ENCODE measurements at places on chromosomes 2 and 18.

GRCh38 chr2:71643674-71644357 is 190.5 kb downstream of the DYSF start:
- no peak for DNase-seq

GRCh38 chr18:78725426-78725825 is 254.2 kb upstream of the SALL3 start:
- DNase-seq: no peak

GRCh38 chr2:154686162-154686561 is 12.3 kb upstream of the KCNJ3 start:
- DNase-seq: peak; percentile 40

DNA sequence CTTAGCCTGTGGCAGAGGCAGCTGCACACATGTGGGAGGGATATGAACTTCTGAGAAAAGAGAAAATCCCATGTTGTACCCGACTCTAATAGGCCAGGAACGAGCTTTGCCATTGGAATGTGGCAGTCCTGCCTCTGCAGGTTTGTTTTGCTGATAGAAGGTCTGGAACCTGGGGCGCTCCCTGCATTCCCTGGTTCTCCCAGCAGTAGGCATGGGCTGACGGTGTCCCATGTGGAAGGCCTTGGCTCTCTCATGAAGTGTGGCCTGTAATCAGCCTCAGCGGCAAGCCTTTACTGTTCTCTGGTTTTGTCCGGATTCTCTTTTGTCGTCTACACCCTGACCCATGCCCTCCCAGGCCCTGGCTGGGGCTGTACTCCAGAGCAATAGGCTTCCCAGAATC is 72.3 kb downstream of the KIF5C start:
- no peak for DNase-seq

DNA sequence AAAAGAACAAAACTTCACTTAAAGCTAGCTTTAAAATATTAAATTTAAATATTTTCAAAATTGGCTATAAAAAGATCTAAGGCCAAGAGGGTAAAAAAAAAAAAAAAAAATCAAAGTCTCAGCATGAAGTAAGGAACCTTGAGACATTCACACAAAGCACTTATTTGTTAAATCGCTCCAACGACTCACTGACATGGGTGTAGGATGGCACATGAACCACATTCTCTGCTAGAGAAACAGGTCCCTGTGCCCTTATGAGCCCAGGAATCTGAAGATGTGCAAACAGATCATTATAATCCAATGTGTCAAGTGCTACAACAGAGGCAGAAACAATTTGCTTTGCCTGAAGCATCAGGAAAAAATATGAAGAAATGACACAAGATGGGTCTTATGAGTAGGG is 13.8 kb downstream of the LAPTM4A start:
- no peak for DNase-seq

GRCh38 chr2:135043345-135043744 is 3.9 kb downstream of the MAP3K19 start:
- no peak for DNase-seq

DNA sequence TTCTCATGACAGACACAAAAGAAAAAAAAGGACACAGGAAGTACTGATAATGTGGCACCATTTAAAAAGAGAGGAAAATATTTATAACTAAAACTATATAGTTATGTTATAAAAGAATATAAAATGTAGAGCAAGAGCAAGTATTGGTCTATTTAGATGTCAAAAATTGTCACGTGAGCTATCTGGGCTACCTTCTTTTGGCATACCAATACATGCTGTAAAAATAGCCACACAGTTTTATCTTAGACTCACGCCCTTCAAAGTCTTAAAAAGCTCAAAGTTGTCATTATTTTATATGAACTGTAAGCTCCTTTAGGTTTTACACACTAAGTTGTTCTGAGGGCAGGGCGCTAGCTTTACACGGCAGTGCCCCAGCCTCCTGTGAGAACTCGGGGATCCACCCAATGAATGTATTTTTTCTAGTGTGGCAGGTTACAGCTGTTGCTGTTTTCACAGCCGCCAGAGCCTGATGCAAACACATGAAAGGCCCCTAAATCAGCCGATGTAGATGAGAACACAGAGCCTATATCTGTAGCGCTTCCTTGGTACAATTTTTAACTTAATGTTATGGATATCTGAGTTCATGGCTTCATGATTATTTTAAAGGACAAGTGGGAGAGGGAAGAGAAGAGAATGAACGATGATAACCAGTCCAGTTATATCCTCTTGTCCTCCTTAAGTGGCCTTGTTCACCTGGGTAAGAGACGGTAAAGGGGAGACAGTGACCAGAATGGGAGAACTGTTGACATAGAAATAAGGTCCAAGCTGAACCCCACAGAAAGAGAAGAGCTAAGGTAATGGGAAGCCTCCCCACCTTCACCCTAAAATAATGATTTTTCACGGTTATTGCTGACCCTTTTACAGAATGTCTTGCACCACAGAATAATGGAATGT is 130.8 kb downstream of the CACNB4 start:
- DNase-seq: no peak
